ENCODE measurements at places on chromosomes 7 and 10.

GRCh38 chr7:29281782-29282541 lies 87.4 kb downstream of the CHN2 start:
- DNase-seq, result peak; percentile 27

DNA sequence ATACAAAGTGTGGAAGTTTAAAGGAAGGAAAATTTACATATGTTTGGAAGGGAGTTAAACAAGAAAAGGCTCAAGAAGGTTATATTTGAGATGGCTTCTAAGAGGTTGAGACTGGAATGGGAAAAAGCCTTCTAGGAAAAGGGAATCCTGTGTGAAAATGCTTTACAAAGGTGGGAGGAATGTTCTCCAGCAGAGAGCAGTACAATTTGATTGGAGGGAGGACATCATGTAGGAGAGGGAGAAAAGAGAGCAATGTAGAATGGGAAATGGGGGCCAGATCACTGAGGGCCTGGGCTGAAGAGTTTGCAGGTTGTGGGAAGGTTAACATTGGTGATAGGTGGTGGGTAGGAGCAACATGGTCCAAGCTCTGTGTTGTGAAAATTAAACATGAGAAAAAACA lies 366.9 kb downstream of the XPNPEP1 start:
- DNase-seq, result no peak

GRCh38 chr7:155490697-155491628 lies 33.0 kb downstream of the EN2 start:
- DNase-seq, result peak; percentile 36

DNA sequence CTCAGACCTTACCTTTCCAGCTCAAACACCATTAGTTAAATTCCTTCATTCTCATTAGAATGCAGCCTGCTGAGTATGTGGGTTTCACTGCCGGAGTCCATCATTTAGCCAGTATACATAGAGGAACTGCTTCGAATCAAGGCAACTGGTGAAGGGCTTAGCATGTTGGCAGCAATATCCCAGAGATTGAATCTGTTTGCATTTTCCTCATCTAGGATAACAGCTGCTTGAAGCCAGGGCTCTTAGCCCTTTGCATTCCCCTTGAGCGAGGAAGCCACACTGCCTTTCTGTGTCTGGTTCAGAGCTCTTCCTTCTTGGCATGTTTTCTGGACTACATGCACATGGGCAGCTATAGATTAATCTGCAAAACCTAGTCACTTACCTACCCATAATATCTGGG lies 14.7 kb downstream of the NODAL start:
- DNase-seq, result no peak

GRCh38 chr10:5645944-5646617 lies 20.3 kb downstream of the ASB13 start:
- no peak for DNase-seq

DNA sequence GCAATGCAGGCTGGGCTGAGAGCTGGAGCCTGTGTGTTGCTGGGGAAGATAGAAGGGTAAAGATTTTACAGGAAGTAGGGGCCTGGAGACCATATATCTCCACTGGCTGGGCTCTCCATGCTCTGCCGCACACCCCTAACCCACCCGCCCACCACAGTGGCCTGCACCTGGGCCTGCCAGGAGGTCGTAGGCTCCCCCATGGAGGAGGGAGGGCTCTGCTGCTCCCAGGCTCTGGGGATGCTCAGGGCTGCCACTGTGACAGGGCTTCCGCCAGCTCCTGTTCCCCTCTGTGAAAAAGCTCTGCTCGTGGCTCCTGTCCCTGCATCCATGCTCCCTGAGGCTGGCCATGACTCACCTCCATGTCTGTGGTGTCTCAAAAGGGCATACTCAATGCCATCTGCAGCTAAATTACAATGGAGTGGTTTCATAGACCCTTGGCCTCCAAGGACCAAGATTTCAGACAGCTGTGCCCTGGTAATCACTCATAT lies 106.0 kb downstream of the CXCL12 start:
- DNase-seq, result peak; percentile 57

DNA sequence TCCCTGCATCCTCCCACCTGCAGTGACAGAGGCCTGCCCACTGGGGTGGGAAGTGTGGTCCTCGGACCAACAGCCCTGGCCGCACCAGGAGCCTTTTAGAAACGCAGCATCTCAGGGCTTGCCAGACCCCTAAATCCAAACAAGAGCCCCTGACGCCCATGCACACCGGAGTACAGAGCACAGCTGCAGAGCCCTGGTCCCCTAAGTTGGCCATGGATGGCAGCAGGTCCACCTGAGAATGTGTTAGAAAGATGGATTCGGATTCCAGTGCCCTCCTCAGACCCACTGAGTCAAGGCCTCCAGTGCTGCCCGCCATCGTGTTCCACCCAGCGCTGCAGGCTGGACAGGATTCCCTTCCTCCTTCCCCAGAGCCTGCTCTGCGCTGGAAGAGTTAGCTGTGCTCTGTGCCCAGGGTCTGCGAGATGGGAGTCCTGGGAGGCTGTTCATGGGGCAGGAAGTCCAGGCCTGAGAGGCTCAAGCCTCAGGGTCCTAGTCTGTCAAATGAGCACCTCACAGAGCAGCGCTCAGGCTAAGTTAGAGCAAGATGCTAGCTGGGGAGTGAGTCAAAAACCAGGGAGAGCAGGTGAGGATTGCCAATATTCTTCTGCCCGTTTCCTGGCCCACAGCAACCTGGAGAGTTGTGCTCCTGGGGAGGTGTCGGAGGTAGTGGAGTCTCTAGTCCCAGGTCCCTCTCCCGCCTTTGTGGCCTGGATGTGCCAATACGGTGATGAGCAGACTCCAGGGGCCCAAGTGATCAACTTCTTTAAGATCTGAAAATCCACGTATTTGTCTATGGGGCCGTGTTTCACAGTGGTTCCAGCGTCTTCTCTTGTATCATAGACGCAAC lies 95.9 kb upstream of the GPR26 start:
- no peak for DNase-seq

DNA sequence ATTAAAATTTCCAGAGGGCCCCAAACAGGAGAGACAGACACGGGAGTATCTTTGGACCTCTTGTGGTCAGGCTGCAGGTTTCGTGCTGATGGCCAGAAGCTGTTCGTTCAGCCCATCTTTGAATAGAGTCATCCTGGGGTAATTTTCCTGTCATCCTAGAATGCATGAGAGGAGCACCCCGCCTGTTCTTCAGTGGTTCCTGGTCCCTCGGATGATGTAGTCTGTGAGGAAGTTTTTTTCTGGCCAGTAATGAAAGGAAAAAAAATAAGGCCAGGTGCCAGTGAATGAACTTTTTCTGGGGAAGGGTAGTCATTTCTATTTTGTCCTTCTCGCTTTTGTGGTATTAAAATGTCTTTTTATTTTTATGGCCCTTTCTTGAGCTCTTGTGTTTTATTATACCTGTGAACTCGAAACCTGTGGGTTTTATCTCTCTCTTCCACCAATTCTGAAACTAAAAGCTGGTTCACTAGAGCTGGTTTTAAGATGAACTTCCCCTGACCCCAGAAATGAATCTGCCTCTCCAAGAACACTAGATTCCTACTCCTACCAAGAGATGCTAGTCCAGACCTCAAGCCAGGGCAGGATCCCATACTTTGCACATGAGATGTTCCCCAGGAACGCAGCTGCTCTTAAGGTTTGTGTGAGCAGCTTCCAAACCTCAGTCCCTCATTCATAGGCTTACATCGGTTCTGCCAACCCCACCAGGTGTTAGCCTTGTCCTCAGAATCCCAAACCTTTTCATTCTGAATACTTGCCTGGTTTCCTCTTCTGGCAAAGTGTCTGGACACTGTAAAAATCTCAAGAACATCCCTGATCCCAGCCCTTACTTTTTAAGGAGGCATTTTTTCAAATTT lies 15.4 kb upstream of the MEST start:
- DNase-seq, result no peak

- DNase-seq, result no peak
These were observed 86.4 kb downstream of the FAM53B start for GRCh38 chr10:124657806-124658205.

GRCh38 chr7:108459922-108460551 lies 3.8 kb upstream of the NRCAM start:
- peak; percentile 17 for DNase-seq

DNA sequence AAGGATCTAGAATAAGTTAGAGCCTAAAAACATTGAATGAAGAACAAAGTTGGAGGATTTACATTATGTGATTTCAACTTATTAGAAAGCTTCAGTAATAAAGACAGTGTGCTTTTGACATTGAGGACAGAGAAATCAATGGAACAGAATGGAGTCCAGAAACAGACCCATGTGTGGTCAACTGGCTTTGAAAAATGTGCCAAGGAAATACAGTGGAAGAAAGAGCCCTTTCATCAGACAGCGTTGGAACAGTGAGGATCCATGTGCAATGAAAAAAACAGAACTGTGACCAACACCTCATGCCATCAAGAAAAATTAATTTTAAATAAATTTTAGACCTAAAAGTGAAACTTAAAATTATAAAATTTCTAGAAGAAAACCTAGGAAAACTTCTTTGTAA lies 50.6 kb upstream of the LRRC18 start:
- DNase-seq, result no peak

DNA sequence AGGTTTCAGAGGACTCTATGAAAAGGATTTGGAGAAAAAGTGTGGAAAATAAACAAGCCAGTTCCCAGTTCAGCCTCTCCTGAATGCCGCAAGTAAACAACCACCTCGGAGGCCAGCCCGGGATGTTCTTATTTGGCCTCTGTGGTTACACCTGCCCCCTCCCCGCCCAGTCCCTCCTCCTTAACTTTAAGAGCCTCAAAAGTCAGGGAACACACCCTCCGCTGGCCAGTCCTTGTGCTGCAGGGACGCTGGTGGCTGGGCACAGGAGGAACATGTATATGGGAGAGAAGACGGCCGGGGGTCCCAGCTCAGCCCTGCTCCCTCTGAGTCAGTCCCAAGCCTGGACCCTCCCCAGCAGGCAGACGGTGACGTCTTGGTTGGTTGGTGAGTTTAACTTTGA lies 6.1 kb downstream of the CHST3 start:
- DNase-seq, result peak; percentile 25

DNA sequence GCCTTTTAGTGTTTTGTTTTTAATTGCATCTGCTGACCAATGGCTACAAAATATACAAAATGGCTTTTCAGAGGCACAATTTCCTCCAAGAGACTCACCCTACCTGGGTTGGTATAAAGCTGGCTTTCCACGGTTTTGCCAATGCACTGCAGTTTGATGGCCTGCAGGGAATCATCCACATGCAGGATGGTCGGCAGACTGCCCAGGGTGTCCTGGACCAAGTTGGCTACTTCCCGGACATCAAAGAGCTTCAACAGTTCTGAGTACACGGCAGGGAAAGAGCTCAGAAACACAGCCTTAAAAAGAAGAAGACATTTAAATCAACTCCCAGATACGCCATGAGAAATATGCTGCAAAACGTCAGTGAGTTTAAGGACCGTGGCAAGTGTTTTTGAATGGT lies 301.0 kb upstream of the IMMP2L start:
- DNase-seq, result no peak

GRCh38 chr7:138520742-138521141 lies 60.7 kb downstream of the TRIM24 start:
- no peak for DNase-seq

DNA sequence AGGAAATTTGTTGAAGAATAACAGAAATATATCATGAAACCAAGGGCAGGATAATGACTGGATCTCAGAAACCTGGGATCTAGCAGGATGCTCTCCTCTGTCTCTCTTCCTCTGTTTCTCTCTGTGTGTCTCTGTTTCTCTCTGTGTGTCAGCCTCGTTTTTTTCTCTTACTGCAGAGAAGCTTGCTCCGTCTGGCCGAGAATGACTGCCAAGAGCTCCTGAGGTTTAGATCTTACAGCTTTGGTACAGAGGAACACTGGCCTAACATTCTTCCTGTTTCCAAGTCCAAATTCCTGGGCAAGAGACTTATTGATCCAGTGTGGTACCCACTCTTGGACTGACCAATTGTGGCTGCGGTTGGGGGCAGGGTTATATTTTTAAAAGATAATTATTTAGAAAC lies 564.0 kb downstream of the XPNPEP1 start:
- no peak for DNase-seq

GRCh38 chr10:127757033-127757432 lies 20.0 kb downstream of the FOXI2 start:
- DNase-seq, result no peak

- no peak for DNase-seq
These were observed 2.3 kb upstream of the DNAJB12 start for GRCh38 chr10:72356987-72357386.

GRCh38 chr7:13860734-13861133 lies 128.7 kb downstream of the ETV1 start:
- no peak for DNase-seq

DNA sequence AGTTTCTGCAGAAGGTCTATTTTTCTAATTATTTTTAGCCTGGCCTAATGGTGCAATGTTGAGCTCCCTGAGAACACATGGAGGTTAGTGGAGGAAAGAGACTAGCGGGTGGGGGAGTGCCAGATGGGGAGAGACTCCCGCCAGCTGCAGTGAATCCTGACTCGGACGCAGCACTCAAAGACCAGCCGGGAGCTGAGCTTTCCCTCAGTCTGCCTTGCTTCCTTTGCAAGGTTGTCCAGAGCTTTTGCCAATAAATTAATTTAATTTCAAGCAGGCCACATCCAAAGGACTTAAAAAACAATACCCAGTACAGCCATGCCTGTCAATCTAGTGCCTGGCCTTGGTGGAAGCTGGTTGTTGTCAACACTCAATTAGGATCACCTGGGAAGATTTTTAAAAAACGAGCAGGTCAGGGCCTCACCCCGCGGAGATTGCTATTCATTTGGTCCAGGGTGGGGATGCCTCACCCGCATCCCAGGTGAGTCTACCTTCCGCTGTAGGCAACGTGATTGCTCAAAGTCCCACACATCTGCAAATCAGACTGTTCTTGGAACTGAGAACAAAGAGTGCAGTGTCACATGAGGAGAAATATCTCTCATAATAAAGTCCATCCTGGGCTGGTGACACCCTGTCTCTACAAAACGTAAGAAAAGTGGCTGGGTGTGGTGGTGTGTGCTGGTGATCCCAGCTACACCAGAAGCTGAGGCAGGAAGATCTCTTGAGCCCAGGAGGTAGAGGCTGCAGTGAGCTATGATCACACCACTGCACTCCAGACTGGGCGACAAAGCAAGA lies 4.0 kb downstream of the CLRN3 start:
- no peak for DNase-seq

GRCh38 chr10:48648172-48648942 lies 36.3 kb upstream of the WDFY4 start:
- DNase-seq, result no peak

- DNase-seq, result no peak
These were observed 40.4 kb downstream of the GNA12 start for GRCh38 chr7:2803755-2804154.

DNA sequence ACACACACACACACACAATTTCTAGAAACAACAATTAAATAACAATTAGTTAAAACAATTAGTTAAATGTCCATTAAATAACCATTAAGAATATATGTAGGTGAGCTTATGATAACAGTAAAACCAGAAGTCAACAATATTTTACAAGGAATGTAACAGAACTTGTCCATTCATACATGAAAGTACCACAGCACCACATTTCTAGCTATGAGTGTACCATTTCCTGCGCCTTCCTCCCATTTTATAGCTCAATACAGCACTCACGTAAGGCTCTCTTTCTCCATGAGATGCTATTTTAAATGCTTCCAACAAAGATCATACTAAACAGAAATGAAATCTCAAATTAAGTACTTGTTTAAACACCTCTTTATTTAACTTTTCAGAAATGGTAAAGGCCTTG lies 367.3 kb upstream of the ZWINT start:
- DNase-seq, result no peak

GRCh38 chr10:101089520-101090299 lies 27.9 kb downstream of the KAZALD1 start:
- DNase-seq, result no peak

GRCh38 chr7:117014673-117015133 lies 61.4 kb downstream of the ST7 start:
- no peak for DNase-seq
